H4 (cell line): ENCODE measurements at places on chromosomes 7 and 10. TPM values are rescaled to one million over a fixed set of nuclear protein-coding genes. Genes with fewer than 3 reads are reported as not detected.

- DNase-seq, result no peak
These were observed 1.8 kb downstream of the MARVELD1 start for GRCh38 chr10:97715259-97715874.

DNA sequence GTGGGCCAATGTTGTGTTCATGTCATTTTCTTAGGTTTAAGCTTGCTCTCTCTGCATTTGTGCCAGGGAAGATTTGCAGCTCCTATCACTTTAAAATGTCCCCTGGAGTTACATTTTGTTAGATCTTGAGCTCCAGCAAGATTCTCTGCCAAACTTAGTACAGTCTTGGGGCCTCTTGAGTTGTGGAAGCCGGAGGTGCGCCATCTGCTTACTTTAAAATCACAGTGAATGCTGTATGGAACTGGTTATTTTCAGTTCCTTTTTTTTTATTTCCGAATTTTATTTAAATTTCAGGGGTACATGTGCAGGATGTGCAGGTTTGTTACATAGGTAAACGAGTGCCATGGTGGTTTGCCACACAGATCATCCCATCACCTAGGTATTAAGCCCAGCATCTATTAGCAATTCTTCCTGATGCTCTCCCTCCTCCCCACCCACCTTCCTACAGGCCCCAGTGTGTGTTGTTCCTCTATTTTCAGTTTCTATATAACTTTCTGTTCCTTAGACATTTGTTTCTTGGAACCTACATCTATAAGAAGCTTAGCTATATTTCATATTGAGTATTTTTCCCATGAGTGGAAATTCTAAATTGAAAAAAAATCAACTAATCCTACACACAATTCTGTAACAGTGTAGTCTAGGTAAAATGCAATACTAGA, 114.4 kb upstream of the CREB5 start:
- no peak for DNase-seq

DNA sequence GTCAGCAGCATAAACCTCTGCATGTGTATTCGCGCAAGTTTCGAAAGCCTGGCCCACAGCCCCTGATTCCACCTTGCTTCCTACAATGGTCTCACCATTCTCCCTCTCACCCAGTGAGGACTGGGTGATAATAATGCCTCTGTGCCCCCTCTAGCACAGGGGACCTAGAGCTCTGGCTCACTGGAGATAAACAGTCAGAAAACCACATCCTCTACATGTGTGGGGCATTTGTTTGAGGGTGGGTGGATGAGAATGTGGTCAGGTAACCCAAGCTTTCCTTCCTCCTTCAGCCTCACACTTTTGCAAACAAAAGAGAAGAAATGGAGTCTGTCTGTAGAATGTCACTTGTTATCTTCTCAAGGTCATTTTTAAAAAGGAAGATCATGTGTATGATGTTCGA, 373.5 kb downstream of the KCNMA1 start:
- peak; percentile 54 for DNase-seq

DNA sequence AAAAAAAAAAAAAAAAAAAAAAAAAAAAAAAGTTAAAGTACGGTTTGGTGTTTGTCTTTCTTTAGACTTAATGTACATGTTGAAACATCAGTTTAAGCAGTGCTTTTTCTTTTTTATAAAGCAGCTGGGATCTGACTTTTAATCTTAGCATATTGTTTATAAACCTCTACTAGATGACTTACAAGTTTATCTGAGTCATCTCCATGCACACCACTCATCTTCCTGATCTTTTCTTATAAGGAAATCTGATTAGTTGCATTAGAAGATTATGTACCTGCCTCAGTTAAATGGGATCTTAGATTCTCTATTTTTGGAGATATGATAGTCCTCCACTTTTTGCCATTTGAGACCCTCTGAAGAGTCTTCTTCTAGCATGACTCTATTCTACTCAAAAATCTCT, 391.9 kb upstream of the LRGUK start:
- DNase-seq, result no peak

DNA sequence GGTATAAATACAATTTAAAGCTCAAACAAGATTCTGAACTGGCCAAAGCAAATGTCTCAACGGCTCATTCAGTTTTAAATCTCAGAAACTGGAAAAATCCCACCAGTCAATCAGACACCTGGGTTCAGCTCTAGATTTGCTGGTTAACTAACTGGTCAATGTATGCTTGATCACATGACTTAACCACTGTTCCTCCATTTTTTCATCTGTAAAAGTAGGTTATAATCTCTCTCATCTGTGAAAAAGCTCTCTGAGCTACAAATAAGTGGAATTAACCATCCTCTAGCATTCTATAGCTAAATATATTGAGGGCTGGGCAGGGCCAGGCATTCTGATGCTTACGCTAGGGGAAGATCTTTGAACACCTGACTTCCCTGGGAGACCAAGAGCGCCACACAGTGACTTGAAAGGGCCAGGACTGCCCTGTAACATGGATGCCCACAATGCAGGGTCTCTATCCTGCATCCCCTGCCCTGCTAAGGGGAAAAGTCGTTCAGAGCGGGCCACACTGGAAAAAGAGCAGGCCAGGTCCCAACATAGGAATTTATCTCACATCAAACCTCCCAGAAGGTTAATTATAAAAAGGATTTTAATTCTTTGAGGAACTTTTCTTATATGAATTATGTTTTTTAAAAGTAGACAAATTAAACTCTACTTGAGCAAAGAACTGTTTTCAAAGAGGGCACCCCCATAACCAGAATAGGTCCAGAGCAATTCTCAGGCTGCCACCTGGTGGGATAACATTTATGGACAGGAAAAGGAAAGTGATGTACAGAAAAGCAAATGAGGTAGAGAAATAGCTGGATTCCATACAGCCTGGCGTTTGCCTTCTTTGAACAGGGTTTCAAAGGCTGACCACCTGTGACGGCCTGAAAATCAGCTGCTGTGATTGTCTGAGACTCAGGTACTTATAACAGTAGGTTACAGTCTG, 1.8 kb downstream of the RP9 start:
- DNase-seq, result peak; percentile 63

DNA sequence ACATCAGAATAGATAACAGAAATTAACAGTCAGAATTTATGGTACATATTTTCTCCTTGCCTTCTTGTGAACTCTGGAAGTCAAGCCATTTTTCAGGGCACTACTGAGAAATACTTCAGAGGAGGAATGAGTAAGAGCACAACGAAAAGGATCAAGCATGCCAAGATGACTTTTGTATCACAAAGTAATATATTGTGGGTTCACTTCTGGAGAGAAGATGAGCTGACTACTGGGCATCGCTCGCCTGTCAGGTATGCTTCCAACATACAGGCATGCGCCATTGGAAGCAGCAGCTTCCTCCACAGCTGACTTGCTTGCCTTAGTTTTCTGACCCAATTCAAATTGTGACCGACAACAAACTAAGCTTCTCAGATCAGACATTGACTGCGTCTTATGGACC, 137.3 kb downstream of the VTI1A start:
- no peak for DNase-seq

DNA sequence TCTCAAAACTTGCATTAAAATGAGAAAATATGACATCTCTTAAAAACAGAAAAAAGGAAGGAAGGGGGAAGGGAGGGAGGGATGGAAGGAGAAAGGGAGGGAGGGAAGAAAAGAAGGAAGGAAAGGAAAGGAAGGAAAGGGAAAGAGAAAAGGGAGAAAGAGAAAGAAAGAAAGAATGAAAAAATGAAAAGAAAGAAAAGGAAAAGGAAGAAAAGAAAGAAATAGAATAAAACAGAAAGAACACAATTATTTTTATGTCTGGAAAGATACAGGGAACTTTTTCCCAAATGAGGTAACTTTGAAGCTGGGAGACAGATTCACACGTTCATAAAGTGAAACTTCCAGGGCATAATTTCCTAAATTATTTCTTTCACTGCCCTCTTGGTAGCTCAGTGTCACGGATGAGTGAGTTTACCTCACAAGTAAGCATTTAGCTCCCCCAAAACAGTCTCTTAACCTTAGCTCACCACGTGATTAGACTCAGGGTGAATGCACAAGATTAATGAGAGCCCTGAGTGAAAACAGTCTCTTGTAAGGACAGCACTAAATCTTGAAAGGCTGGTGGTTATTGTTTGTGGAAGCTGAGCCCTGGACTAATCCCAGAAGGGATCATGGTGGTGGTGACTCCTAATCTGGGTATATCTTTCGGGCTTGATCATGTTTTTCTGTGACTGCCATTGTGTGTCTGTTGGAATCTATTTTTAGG, 74.1 kb upstream of the HDAC9 start:
- DNase-seq, result peak; percentile 73

DNA sequence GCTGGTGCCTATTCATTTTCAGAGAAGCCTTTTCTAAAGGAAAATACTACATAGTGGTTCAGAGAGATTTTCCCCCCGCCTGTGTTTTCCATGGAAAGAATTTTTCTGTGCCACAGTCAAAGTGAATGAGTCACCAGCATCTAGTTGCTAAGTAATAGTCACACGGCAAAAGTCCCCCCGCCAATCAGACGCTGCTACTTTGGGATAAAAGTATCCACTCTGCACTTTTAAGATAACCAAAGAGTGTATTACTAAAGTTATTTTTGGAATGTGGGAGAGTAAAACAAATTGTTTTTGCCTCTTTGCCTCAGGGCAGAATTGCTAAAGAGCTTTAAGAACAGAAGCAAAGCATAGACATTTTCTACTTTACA, 23.5 kb downstream of the ABLIM1 start:
- peak; percentile 94 for DNase-seq

GRCh38 chr7:148265896-148266295, 324.7 kb upstream of the C7orf33 start:
- DNase-seq, result no peak

GRCh38 chr7:123749537-123749857, 694 bp upstream of the WASL start:
- peak; percentile 62 for DNase-seq

- no peak for DNase-seq
These were observed 12.8 kb upstream of the IRF5 start for GRCh38 chr7:128924707-128925588.

GRCh38 chr10:69100136-69100872, 12.4 kb downstream of the SRGN start:
- DNase-seq, result no peak

GRCh38 chr10:79266084-79266483, 81.2 kb upstream of the PPIF start:
- no peak for DNase-seq

GRCh38 chr7:91330866-91331265, 66.6 kb downstream of the FZD1 start:
- no peak for DNase-seq

GRCh38 chr7:50543776-50544442, 21.3 kb downstream of the DDC start:
- no peak for DNase-seq

GRCh38 chr10:124495162-124495561, 33.5 kb downstream of the LHPP start:
- no peak for DNase-seq

- DNase-seq, result no peak
These were observed 63.4 kb downstream of the CRPPA start for GRCh38 chr7:16357921-16358320.

- DNase-seq, result no peak
These were observed 286.7 kb downstream of the INHBA start for GRCh38 chr7:41416208-41416595.

DNA sequence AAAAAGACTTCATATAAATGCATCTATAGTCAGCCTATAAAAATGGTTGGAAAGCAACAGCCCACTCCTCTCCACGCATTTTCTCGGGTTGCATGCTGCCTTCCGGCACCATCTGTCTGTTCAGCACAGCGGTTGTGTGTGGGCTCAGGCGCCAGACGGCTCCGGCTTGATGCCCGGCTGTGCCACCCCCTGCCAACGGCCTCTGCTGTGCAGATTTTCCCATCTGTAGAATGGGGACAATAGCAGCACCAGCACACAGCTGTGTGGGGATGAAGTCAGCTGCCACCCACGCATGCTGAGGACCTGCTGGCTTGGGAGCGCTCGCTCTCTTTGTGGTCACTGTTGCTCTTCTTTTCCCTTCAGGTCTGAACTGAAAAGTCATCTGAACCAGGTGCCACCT, 19.5 kb downstream of the PRKAG2 start:
- no peak for DNase-seq

- no peak for DNase-seq
These were observed 35.2 kb upstream of the SRGN start for GRCh38 chr10:69052736-69053135.

- DNase-seq, result no peak
These were observed 110.1 kb downstream of the NRP1 start for GRCh38 chr10:33224251-33224965.

GRCh38 chr10:29081951-29082685, 206.8 kb upstream of the LYZL1 start:
- DNase-seq, result no peak

- no peak for DNase-seq
These were observed 700.5 kb upstream of the CELF2 start for GRCh38 chr10:10317151-10317550.

DNA sequence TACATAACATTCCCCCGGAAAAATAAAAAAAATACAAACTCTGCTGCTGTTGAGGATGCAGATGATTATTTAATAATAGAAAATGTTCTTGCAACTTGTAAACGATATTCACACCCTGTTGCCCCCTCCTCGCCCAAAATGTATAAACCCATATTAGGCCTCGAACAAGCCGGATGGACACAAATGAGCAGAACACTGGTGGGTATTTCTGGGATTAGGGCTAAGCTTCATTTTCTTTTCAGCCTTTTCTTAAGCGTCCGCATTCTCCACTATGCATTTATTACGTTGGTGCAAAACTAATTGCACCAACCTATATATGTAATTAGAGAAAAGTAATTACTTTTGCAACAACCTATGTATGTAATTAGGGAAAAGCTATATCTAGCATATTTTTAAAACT, 349 bp upstream of the GNG11 start:
- DNase-seq, result no peak

DNA sequence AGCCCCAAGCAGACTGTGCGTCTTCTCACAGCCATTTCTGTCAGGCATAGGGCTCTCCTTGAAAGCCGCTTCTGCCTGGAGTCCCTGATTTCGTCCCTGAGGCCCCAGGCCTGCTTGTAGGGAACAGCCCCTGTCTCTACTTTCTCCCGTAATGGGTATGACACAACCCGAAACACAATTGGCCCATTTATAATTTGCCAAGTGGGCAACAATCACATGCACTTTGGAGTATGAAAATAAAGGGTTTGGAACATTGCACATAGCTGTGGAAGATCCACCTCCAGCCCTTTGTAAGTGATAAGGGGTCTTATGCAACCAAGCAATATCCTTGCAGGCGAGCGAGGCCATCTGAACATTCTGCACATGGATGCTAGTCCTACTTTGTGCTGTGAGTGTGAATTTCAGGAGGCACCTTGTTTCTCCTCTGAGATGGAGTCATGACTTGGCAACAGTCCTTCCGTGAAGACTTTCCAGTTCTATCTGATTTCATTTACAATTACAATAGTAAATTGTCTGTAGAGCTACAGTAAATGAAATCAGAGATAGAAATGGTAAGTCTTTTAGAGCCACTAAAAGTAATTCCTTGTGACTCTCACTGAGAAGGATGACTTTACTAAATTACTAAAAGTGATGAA, 141.5 kb downstream of the CUBN start:
- no peak for DNase-seq

The WEE2 gene
- not detected in 2 replicates for total RNA-seq

The SFTPA2 gene
- not detected in 2 replicates for total RNA-seq

The UROS gene
- total RNA-seq, result 90.0 and 116 TPM in 2 replicates

The KNDC1 gene
- total RNA-seq, result 0.39 and 1.6 TPM in 2 replicates

The NXPH1 gene
- 0.70 TPM in 1 of 2 replicates, not detected in the other for total RNA-seq

The JAZF1 gene
- total RNA-seq, result 13.3 and 20.6 TPM in 2 replicates

The PALD1 gene
- 1.3 and 3.0 TPM in 2 replicates for total RNA-seq

The IQCE gene
- 13.5 and 17.2 TPM in 2 replicates for total RNA-seq

The MICALL2 gene
- 9.8 and 13.4 TPM in 2 replicates for total RNA-seq

The ESYT2 gene
- 26.5 and 26.9 TPM in 2 replicates for total RNA-seq

The SORBS1 gene
- 1.4 and 4.0 TPM in 2 replicates for total RNA-seq

The PTER gene
- 0.14 TPM in 1 of 2 replicates, not detected in the other for total RNA-seq

The PLXDC2 gene
- total RNA-seq, result 27.9 and 30.3 TPM in 2 replicates

The NUTM2D gene
- 0.35 and 0.45 TPM in 2 replicates for total RNA-seq

The EMX2 gene
- total RNA-seq, result not detected in 2 replicates
